ENCODE measurements at places on chromosomes 16 and 17.

- no peak for DNase-seq
These were observed 27.8 kb downstream of the CYB5D2 start for GRCh38 chr17:4170639-4171280.

DNA sequence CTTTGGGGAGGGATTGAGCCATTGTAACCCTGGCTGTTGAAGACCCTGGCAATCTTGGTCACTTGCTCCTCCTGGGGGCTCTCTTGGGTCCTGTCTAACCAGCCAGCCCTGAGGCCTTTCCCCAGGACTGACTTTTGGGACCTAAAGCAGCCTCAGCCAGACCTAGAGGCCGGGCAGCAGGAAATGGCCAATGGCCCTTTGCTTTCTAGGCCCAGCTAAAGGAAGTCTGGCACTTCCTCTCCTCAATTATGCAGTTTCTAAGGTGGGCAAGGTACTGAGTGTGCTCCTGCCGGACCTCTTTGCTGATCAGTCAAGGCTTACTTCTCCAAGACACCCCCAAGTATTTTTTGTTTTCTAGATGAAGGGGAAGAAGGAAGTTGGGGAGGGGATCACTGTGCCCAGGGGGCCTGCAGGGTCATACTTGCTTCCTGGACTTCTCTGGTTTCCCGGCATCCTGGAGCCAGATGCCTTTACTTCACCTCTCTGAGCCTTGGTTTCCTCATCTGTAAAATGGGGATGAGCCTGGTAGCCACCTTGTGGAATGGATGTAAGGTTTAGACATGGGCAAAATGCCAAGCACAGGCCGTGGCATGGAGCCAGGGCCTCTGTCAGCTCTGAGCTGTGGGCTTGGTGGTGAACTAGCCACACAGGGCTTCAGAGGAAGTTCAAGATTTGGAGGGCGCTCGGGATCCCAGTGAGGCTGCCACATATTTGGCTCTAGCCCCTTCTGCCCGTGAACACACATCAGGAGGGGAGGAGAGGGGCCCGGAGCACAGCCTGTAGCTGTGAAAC, 8.6 kb downstream of the CX3CL1 start:
- DNase-seq: no peak

GRCh38 chr17:79970576-79971068, 65.0 kb downstream of the TBC1D16 start:
- no peak for DNase-seq

GRCh38 chr17:50511058-50511457, 2.8 kb downstream of the MYCBPAP start:
- peak; percentile 86 for DNase-seq

GRCh38 chr17:59826706-59827453, 65.9 kb downstream of the TUBD1 start:
- no peak for DNase-seq

GRCh38 chr17:17382971-17383370, 79.8 kb downstream of the NT5M start:
- DNase-seq: no peak

- no peak for DNase-seq
These were observed 1.2 kb upstream of the FDXR start for GRCh38 chr17:74873874-74874614.

GRCh38 chr17:78795861-78796516, 13.9 kb upstream of the CYTH1 start:
- no peak for DNase-seq

DNA sequence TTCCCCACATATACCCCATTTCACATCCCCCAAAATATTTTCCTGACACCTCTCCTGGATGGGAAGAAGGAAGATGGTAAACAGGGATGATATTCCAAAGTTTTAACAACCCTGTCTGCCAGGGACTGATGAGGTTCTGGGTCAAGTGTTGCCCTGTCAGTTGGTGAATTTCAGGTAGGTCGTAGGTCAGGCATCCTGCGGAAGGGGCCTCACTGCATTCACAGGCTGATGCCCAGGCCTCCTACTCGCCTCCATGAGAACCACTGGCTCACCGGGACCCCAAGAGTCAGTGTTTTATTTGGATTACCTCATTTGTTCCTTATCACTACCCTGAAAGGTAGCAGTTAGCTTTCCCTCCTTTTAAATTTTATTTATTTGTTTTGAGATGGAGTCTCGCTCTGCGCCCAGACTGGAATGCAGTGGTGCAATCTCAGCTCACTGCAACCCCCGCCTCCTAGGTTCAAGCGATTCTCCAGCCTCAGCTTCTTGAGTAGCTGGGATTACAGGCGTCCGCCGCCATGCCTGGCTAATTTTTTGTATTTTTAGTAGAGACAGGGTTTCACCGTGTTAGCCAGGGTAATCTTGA, 10.5 kb downstream of the ZBTB4 start:
- no peak for DNase-seq

GRCh38 chr16:74901606-74902005, 83.3 kb downstream of the WDR59 start:
- DNase-seq: no peak

DNA sequence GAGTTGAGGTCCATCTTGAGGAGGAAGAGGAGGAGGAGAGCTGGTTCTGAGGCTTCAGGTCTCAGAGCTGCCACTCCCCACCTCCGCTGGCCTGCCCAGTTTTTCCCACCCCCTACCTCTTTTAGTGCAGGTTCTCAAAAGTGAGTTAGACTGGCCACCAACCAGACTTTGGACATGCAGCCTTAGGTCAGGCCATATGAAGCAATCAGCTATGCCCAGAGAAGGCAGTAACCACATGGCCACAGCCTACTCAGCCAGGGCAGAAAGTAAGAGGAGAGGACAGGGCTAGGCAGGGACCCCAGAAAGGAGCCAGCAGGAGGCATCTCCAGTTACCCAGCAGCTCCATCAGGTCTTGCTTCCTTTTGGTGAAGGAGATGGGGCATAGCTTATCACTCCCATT, 9.0 kb downstream of the MYO15A start:
- DNase-seq: no peak

- no peak for DNase-seq
These were observed 62.2 kb downstream of the DHRS7C start for GRCh38 chr17:9729034-9729650.

DNA sequence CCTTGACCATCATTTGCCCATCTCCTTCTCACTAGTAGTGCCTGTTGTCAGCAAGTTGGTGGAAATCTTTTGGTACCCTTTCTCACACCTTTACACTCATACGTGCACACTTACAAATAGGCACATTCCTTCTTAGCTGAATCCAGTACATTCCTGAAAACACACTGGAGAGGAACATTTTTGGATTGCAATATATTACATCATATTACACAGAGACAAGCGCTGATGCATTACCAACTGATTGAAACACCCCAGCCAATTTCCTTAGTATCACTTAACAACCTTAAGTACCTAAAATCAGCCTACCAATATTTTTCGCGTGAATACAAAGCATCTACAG, 64.1 kb downstream of the PLCG2 start:
- DNase-seq: no peak

DNA sequence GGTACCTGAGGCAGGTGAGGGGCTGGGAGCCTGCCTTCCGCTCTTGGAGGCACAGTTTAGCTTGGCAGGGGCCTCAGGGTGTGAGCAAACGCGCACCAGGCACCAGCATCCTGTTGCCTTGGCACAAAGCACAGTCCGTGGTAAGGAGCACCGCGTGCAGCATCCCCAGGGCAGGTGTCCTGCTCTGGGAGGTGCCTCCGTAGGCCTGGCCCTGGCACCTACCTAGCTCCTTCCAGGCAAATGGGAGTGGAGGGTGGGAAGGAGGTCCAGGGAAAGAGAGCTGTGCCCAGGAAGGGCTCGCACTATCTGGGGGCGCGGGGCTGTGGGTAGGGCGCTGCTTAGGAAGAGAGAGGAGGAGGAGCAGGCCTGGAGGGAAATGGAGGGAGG, 3.1 kb upstream of the GSE1 start:
- no peak for DNase-seq

DNA sequence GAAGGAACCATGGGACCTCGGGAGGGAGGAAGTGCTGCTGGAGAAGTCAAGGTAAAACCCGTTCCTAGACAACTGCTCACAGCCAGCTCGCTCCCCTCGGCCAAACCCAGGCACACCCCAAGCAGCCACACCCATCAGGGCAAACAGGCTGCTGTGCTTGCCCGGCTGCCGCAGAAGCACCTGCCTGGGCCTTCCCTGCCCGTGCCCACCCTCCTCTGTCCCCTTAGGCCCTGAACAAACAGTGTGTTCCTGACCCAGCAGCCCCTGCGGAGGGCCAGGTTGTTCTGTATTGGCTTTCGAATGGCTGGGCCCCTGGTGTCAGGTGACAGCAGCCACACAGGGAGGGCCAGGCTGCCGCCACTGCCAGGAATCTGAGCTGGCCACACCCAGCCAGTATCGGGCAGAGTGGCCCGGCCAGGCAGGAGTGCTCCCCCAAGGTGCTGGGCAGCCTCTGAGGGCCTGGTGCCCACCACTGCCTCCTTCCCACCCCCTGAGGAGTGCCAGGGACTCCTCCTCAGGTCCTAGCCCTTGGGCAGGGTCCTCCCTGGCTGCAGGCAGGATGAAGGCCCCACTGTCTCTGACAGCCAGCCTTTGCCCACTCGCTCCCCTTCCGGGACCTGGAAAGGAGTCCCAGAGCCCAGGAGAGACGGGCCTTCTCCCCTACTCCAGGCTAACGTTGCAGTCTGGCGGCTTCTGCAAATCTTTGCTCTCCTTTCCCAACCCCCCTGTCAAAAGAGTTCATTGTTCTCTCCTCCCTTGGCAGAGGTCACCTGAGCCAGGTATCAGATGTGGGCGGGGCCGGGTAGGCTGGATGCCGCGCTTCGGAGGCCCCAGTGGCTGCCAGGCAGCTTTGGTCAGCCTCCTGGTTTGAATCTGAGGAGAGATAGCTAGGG, 24.0 kb downstream of the LLGL2 start:
- DNase-seq: no peak

DNA sequence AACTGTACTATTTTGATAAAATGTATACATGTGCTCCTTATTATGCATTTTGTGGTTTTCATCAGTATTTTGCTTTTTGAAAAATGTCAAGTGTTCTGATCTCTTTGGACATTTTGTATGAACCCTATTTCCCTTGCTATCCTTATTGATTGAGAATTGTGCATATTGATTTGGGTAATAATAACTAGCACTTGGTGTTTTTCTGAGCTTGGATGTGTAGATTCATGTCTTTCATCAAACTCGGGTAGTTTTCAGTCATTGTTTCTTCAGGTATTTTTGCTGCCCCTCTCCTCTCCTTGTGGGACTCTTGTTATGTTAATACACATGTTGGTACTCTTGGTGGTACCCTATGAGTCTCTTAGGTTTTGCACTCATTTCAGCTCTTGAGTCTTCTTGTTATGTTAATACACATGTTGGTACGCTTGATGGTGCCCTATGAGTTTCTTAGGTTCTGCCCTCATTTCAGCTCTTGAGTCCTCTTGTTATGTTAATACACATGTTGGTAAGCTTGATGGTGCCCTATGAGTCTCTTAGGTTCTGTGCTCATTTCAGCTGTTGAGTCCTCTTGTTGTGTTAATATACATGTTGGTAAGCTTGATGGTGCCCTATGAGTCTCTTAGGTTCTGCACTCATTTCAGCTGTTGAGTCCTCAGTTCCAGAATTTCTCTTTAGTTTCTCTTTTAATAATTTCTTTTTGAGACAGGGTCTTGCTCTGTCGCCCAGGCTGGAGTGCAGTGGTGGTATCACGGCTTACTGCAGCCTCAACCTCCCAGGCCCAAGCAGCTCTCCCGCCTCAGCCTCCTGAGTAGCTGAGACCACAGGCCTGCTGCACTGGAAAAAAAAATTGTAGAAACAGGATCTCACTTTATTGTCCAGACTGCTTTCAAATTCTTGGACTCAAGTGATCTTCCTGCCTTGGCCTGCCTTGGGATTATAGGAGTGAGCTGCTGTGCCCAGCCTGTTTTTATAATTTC, 19.3 kb downstream of the ZNF750 start:
- DNase-seq: no peak

DNA sequence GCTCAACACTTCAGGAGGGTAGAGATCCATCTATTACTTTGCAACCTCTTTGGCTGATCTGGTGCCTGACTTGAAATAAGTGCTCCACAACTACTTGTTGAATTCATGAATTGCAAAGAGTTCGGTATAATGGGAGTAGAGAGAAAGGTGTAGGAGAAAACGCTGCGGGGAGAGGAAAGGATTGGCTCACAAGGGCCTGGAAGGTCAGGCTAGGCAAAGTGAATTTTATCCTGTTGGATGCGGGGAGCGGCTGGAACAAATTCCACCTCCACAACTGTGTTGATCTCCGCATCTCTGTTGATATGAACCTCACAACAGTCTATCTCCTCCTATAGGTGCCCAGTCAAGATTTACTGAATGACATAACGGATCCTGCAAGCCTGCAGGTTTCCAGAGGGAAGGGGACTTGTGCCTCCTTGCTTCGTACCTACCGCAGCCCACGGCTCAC, 684 bp downstream of the SLX4 start:
- DNase-seq: no peak

- no peak for DNase-seq
These were observed 2.1 kb upstream of the C1QL1 start for GRCh38 chr17:44970136-44970741.

DNA sequence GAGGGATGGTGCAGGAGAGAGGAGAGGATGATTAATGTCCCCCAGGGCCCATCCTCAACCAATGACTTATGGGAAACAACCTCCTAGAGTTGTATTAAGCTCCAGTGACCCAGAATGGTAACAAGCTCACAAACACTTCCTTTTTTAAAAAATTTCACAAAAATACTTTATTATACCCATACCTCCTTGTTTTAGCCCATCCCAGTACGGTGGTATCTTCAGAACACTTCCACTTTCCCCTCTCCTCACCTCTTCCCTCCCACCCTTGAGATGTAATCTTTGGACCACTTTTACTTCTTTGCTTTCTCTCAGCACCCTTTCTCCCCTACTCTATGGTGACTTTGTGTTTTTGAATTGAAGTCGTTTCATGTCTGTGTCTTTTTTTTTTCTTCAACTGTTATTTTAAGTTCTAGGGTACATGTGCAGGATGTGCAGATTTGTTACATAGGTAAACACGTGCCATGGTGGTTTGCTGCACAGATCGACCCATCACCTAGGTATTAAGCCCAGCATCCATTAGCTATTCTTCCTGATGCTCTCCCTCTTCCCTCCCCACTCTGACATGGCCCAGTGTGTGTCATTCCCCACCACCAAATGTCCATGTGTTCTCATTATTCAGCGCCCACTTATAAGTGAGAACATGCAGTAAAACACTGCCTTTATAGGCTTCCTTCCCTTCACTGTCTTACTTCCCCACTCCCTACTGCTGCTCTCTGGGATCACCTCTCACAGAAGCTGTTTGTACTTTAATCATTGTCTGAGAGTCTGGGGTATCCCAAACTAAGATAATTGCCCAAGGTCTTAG, 124.5 kb downstream of the PRKCB start:
- no peak for DNase-seq
